A549 treated with dexamethasone at 1 μM for 4 hours (cell line): ENCODE measurements at places on chromosomes 4 and X. TPM values are rescaled to one million over a fixed set of nuclear protein-coding genes. Genes with fewer than 3 reads are reported as not detected.

Gene KLHL2
- 15.5 to 19.4 TPM (median 18.4 TPM) in 5 replicates for total RNA-seq

Gene SRPK3
- 0.03 to 0.06 TPM (median 0.05 TPM) in 5 replicates for total RNA-seq

Gene EIF2S3
- 142 to 167 TPM (median 164 TPM) in 5 replicates for total RNA-seq

Gene ZNF41
- 3.6 to 4.5 TPM (median 4.3 TPM) in 5 replicates for total RNA-seq

Gene C4orf50
- not detected in 5 replicates for total RNA-seq

Gene PHEX
- 0.29 to 0.41 TPM (median 0.33 TPM) in 5 replicates for total RNA-seq

Gene KLHL4
- total RNA-seq, result 5.2 to 7.7 TPM (median 7.0 TPM) in 5 replicates

Gene MTM1
- 5.3 to 6.8 TPM (median 6.5 TPM) in 5 replicates for total RNA-seq

Gene CCDC149
- total RNA-seq, result 1.5 to 2.6 TPM (median 1.6 TPM) in 5 replicates

Gene TMEM35A
- total RNA-seq, result 0.06 TPM in 1 of 5 replicates, not detected in the others

Gene GAGE13
- total RNA-seq, result not detected in 5 replicates

Gene F8A3
- 0.47 to 1.0 TPM (median 0.54 TPM) in 5 replicates for total RNA-seq

Gene FGD1
- 4.6 to 8.0 TPM (median 6.9 TPM) in 5 replicates for total RNA-seq

Gene PSAPL1
- total RNA-seq, result 0.29 to 0.51 TPM (median 0.36 TPM) in 5 replicates

Gene DGKK
- not detected in 5 replicates for total RNA-seq

Gene ZMYM3
- total RNA-seq, result 10.6 to 14.5 TPM (median 12.9 TPM) in 5 replicates

Gene GLUD2
- total RNA-seq, result 1.8 to 2.4 TPM (median 2.0 TPM) in 5 replicates

Gene HDAC6
- total RNA-seq, result 22.4 to 35.6 TPM (median 31.8 TPM) in 5 replicates

Gene DRP2
- 0.15 to 0.19 TPM (median 0.19 TPM) in 5 replicates for total RNA-seq

Gene HPSE
- total RNA-seq, result 1.2 to 1.7 TPM (median 1.4 TPM) in 5 replicates

Gene AMBN
- not detected in 5 replicates for total RNA-seq

Gene SLC10A7
- total RNA-seq, result 1.8 to 2.8 TPM (median 2.3 TPM) in 5 replicates

Gene MXRA5
- total RNA-seq, result not detected in 5 replicates

Gene CYBB
- 0.02 to 0.09 TPM (median 0.04 TPM) in 5 replicates for total RNA-seq

Gene HTR2C
- not detected in 5 replicates for total RNA-seq

Gene RNF175
- not detected in 5 replicates for total RNA-seq

Gene PLXNB3
- 1.8 to 4.1 TPM (median 3.0 TPM) in 5 replicates for total RNA-seq

Gene ADH1C
- total RNA-seq, result not detected in 5 replicates

Gene LNX1
- 0.04 to 0.08 TPM in 2 of 5 replicates, not detected in the others for total RNA-seq

Gene RS1
- total RNA-seq, result not detected in 5 replicates

Gene UGT2B17
- total RNA-seq, result not detected in 5 replicates
